ENCODE measurements at places on chromosomes 2 and 18. TPM values are rescaled to one million over a fixed set of nuclear protein-coding genes. Genes with fewer than 3 reads are reported as not detected.
A peak's percentile ranks its signal among the peaks of the same experiment; 100 is the strongest.

DNA sequence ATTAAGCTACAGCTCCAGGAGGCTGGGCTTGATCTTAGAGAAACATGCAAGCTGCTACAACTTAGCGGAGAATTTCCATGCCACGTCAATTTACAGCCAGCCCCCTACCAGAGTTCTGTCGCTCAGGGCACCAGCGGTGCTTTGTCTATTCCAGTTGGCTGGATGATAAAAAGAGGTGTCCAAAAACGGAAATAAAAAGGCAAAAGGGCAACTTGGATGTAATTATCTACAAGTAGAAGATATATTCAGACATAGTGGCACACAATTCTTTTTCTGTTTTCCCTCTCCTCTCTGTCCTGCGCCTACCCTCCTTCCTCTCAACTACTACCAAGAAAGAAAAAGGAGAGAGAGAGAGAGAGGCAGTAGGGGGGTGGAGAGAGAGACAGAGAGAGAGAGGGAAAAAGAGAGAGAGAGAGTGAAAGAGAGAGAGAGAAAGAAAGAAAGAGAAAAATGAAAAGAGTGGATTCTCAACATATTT, 363 bp upstream of the RFTN2 start:
- DNase-seq = peak; percentile 37

DNA sequence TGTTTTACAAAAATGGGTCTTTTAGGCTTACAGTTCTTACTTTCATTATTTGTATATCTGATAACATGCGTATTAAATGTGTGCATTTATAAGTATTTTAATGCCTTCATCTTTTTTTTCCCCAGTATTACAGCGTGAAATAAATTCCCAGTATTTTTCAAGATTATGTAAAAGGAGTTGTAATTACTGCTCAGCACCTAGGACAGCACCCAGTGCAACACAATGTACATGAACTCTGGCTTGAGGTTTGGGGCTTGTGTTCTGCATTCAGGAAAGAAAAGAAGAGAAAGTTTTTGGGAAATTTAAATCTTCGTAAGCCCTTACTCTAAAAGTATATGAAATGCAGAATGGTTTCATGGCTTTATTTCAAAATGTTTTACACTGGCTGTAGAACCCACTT, 16.7 kb downstream of the ZNF638 start:
- no peak for DNase-seq

GRCh38 chr2:164847291-164847690, 5.7 kb upstream of the COBLL1 start:
- no peak for DNase-seq

GRCh38 chr2:238669046-238669445, 178.8 kb upstream of the TWIST2 start:
- DNase-seq = no peak

Gene CLEC4F
- not detected for total RNA-seq

Gene TXNDC2
- total RNA-seq = not detected

Data from neural crest cell (in vitro differentiated cells).